ENCODE measurements at places on chromosomes 11 and 22.

DNA sequence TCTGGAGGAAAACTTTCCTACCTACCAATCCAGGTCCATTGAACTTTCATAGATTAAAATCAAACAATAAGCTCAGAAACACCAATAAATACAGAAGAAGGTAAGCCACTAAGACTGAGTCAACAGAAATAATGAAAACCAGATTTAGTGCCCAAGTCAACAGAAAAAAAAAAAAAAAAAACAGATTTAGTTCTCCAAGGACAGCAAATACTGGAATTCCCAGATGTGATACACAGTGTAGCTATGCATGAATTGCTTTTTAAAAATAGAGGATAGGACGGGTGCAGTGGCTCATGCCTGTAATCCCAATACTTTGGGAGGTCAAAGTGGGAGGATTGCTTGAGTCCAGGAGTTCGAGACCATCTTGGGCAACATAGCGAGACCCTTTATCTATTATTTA lies 15.7 kb downstream of the DMC1 start:
- no peak for DNase-seq

GRCh38 chr11:126359431-126360048 lies 4.1 kb downstream of the ST3GAL4 start:
- no peak for DNase-seq

- DNase-seq = no peak
These were observed 32.8 kb downstream of the MYEOV start for GRCh38 chr11:69326622-69327219.

GRCh38 chr11:128504486-128504885 lies 82.9 kb downstream of the ETS1 start:
- no peak for DNase-seq

DNA sequence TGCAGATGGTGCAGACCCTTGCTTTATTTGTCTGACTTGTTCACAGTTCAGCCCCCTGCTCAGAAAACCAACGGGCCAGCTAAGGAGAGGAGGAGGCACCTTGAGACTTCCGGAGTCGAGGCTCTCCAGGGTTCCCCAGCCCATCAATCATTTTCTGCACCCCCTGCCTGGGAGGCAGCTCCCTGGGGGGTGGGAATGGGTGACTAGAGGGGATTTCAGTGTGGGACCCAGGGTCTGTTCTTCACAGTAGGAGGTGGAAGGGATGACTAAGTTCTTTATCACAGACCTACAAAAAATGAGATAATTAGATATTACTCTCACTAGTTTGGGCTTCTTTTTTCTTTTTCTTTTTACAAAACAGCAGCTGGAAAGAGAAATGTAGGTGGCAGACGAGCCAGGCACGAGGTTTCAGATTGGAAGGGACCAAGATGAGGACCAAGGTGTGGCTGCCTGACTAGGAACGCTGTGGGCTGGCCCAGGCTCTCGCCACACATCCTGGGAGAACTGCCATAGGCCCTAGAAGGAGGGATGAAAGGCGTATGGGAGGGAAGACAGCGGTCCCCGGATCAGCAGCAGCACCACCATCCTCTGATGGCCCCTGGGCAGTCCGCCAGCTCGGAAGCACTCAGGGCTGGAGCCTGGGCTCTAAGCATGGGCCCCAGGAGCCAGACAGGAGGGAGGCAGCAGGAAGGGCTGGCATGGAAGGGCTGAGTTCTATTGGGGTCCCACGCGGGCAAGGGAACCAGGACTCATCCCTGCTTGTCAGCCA lies 14.2 kb downstream of the TXN2 start:
- no peak for DNase-seq

GRCh38 chr22:44730490-44731356 lies 21.7 kb upstream of the ARHGAP8 start:
- DNase-seq = no peak

DNA sequence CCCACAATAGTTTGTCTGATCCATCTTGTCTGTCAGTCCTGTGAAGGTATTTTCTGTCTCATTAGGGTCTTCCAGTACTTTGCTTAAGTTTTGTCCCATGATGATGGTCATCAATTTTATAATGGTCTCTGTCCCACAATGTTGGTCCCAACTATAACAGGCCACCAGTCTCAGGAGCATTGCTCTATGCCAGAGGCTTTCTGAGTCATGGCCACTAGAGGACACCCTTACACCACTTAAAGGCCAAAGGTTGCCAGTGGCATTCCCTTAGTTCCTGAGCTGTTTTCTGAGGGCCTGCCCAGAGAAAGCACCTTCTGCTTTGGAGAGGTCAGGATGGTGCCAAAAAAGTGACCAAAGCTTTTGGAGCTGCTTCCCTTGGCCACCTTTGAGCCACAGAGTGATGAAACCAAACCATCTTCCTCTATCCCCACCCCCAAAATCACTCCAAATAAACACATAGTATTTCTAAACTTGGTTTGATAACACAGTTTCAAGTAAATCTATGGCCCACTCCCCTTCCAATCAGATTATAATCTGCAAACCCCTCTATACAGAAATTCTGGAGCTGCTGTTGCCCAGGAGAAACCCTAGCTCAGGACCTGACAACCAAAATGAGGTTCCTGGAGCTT lies 19.3 kb downstream of the EIF3F start:
- peak; percentile 69 for DNase-seq

DNA sequence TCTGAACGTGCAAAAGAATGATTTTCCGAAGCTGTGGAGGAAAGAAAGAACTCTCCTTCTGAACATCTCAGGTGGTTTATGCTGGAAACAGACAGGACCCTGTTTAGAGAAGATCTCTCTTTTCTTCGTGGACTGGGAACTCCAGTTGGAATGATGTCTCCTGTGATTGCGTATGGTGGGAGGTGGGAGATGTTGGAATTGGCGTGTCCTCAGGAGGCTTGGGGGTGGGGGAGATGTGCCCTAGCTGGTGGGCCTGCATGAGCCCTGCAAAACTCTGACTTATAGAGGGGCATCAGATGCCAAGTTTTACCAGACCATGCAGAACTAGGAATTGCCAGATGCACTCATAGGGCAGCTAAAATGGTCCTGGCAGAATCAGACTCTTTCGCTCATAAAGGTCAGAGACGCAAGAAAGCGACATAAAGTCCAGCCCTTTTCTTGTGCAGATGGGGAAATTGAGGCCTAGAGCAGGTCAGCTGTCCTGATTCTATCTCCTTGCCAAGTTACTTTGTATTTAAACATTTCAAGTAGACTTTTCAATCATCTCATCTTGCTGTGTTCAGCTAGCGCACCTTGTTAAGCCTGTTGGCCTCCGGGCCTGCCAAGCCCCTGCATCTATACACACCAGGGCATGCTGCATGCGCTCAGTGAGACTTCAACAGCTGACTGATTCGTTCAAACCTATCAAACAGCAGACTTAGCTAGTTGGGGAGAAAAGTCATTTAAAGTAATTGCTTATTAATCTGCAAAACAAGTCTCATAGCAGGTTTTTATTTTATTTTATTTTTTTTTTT lies 34.2 kb upstream of the EHF start:
- peak; percentile 54 for DNase-seq

GRCh38 chr11:61542024-61542461 lies 33.5 kb downstream of the LRRC10B start:
- no peak for DNase-seq

GRCh38 chr11:11414996-11415395 lies 61.9 kb upstream of the CSNK2A3 start:
- peak; percentile 66 for DNase-seq

DNA sequence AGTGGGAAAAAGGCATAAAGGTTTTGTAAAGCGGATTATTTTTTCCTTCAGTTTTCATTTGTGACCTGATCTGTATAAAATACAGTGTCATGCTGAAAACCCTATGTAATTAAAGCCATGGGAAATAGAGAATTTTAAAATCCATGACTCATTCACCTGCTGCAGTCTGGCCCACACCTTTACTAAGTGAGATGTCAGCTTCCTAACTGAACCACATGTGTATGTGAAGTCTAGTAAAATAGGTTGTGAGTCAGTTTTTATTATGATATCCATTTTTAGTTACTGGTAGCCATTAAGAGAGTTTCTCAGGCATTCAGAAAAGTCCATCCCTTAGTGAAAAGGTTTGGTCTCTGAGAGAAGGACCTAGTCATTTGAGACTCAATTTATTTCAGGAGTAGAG lies 60.9 kb downstream of the TRIM44 start:
- no peak for DNase-seq

GRCh38 chr11:26490546-26490945 lies 81.5 kb downstream of the MUC15 start:
- no peak for DNase-seq

DNA sequence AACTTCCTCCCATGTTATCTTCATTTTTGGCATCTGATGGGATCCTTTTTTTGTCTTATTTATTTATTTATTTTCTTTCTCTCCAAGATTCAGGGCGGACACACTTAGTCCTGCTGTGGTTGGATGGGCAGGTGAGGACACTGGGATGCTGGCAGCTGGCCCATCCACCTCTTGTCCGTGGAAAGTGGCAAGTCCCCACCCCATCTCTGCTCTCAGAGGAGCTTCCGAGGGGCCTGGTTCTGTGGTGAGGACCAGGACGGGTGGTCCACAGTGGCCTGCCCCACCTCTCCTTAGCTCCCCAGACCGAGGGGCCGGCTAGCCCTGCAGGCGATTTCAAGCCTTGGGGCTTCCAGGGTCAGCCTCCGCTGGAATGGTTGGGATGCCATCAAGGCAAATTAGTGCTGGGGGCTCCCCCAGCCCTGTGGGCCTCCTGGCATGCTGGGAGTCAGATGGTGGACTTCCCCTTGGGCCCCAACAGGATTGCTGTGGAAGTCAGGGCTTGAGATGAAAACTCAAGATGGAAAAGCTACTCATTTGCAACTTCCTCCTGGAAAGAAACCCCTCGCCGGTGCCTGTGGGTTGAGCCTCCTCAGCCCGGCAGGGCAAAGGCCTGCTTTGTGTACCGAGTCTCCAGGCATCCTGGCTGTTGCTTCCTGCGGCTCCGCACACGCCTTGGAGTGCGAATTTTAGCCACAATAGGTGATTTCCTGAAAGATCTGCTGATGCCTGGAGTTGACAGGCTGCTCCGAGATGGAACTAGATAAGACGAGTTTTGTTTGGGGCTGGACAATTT lies 31.2 kb upstream of the LINC01488 start:
- DNase-seq = no peak

DNA sequence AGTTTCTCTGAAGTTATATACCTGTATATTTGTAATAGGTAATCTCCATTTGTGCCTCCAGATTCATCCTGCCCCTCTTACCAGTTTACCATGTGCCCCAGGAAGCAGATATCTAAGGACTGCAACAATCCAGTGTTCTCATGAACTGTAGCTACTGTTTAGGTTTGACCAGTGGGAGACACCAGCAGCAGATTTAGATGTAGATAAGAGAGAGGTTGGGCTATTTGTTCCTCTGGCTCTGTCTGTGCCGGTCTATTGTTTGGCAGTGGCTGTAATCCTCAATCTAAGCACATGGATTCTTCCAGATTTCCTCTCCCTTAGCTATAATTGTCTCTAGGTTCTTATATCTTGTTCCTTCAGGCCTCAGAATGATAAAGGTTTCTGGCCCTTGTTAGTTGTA lies 88.4 kb downstream of the ANO3 start:
- DNase-seq = no peak

- DNase-seq = no peak
These were observed 10.6 kb upstream of the PIK3C2A start for GRCh38 chr11:17218403-17218802.

GRCh38 chr11:36426226-36426848 lies 83.7 kb downstream of the TRAF6 start:
- no peak for DNase-seq

DNA sequence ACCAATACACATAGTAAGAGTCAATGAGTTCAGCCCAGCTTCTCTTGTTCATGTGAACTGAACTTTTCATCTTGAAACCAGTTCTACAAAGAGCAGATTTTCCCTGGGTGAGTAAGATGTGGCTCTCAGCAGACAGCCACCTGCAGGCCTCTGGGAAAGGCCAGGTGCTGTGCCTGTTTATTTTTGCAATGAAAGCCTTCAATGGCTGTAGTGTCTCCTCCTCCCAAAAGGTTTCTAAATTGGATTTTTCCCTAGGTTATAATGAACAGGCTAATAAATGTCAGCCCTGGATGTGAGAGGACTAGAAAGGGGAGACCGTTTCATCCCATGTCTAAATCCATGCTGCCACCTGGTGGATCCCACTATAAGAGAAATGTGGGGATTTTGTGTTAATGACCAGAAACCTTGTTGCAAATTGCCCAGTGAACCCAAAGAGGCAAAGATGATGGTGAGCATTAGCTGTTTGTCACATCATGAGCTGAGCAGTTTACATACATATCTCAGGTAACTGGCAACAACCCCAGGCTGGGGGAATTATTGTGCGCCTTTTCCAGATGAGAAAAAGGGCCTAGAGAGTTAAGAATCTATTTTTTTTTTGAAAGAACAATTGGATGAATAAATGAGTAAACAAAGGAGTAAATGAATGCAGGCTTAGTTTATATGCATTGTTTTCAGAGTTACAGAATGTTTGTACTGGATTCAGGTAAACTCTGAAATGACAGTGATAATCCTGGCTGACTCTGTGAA lies 12.7 kb downstream of the C11orf91 start:
- peak; percentile 69 for DNase-seq

DNA sequence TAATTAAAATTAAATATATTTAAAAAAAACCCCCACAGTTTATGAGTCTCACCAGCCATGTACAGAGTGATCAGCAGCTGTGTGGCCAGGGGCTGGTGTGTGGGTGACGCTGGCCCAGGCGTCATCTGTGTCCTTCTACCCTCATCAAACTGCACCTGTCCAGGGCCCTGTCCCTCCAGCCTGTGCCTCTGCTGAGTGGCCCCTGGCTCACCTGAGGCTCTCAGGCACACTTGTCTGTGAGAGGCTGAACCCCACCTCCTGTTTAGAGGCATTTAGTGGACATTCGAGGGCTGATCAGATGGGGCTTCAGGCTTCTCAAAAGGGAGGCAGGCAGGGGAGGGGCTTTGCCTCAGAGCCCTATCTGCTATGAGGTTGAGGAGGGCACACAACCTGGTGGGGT lies 29.9 kb upstream of the SMIM38 start:
- DNase-seq = no peak

- no peak for DNase-seq
These were observed 1.9 kb upstream of the GCAT start for GRCh38 chr22:37805810-37806277.

- no peak for DNase-seq
These were observed 21.2 kb downstream of the FZD4 start for GRCh38 chr11:86933891-86934581.

DNA sequence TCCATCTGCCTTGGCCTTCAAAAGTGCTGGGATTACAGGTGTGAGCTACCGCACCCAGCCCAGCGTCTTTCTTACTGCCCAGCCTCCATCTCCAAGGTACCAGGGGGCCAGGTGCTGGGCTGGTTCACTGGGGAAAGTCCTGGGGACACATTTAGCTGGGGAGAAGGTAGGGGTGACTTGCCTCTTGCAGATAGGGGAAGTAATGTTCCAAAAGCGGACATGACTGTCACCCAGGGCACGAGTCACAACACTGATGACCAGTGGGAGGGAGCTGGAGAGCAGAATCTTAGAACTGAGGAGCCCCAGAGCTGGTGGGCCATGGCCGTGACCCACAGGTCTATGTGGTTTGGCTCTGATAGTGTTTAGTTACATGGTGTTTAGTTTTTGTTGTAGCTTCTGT lies 2.4 kb upstream of the SLC15A3 start:
- DNase-seq = no peak

- no peak for DNase-seq
These were observed 941.2 kb downstream of the DLG2 start for GRCh38 chr11:84685976-84686375.

All from retina (tissue), 1 donor.